Stimulated activated naive CD8-positive, alpha-beta T cell treated with anti-CD3 and anti-CD28 coated beads, Interleukin-15, Interleukin-2, amounts not matched to agents 100 U/mL and 50 U/mL, for 24 hours (primary cell): ENCODE measurements at places on chromosomes 4 and X.

DNA sequence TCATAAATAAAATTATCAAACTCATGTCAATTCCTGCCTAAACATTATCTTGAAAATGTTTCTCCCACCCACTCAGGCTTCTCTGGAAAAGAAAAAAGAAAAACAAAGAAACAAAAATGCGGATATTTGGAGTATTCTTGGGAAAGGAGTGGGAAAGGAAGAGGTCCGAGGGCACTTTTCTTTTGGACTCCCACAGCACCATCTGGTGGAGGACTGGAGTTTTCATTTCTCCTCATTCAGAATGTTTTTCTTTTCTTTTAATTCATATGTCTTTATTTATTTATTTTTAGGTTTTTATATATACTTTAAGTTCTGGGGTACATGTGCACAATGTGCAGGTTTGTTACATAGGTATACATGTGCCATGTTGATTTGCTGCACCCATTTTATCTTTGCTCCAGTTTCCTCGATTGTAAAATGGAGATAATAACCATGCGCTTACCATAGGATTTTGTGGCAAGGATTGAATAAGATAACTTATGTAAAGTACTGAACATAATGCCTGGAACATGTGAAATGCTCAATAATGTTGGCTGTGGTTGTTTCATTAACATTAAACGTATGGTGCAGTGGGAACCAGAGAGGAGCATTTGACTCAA is 8.0 kb upstream of the KCNE5 start:
- DNase-seq = no peak

GRCh38 chr4:128596115-128596514 is 213.4 kb upstream of the JADE1 start:
- DNase-seq = no peak

DNA sequence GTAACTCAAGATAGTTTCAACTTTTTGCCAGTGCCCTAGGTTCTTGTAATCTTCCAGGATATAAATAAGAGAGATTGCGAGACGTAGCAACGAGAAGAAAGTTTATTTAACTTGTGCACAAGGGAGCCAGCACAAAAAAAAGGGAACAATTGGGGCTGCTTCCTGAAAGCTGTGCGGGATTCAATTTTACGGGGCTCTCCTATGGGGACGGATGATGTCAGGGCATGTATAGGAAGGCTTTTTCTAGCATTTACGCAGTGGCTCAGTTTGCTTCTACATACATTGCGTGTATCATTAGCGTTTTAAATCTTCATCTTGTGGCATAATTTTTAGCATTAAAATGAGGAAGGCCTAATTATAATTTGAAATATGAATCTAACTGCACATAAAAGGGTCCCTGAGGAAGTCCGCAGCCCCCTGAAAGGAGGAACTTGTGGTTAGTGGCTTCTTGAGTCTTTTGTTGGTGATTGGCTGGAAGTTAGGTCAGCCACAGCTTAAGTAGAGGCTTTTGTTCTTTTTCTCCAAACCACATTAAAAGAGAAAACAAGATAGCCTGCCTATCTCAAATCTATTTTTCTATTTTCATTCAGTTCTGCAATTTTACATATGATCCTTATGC is 668.2 kb upstream of the NDST4 start:
- no peak for DNase-seq

DNA sequence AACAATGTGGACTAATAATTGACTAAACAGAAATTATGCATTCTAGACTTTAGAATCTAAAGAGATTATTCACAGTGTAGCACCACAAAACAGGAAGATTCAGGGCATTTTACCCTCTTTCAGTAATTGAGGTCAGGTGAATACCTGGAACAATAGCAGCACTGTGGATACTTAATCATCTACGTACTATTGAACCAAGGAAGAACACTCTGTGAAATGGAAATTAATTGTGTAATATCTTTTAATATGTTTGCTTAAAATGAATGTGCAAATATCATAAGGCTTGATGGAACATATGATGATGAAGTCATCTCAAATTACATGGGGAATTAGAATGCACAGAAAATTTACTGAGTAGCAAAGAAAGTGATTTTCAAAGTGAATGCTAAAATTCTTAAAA is 68.5 kb upstream of the MAP9 start:
- DNase-seq = no peak

GRCh38 chr4:174210354-174210753 is 73.1 kb downstream of the FBXO8 start:
- DNase-seq = no peak

DNA sequence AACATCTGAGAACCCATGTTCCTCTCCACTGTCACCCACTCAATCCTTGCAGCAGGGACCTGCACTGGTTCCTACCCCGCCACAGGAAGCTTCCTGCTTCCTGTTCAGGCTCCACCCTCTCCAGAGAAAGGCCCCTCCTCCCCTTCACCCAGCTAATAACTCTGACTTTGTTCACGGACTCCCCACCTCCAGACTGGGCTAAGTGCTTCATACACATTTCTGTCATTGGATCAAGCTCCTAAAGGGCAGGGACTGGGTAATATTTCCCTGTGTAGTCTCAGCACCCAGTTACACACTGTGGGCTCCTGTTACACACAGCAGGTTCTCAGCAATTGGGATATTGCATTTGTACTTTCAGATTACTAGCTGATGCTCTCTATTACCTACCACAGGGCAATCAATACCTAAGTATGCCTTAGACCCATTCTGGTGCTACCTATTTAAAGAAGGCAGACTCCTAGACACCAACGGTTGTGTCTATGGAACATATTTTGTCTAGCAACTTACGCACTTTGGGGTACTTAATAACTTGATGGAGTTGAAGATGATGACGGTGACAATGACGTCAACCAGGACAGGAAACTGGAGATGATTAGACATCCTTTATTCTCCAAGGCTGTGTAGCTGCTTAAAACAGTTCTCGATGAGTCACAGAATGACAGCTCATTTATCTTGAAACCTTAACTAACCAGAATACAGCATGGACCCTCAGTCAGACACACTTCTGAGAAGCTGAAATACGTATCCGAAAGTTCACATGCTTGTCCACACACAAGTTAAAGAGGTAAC is 58.1 kb downstream of the MAML3 start:
- peak; percentile 73 for DNase-seq

- no peak for DNase-seq
Measured at GRCh38 chrX:22300130-22300529, 27.4 kb downstream of the CBLL2 start.

GRCh38 chrX:37825215-37825842 is 22.0 kb downstream of the DYNLT3 start:
- peak; percentile 49 for DNase-seq

DNA sequence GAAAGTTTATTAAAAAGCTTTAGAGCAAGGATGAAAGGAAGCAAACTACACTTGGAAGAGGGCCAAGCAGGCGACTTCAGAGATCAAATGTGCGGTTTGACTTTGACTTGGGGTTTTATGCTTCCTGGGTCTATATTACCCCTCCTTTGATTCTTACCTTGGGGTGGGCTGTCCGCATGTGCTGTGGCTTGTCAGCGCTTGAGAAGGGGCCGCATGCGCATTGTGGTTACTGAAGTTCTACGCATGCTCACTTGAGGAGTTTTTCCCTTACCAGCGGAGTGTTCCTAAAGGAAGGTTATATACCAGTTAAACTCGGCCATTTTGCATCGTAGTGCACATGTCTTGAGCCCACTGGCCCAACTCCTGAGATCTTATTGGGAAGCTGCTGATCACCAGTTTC is 9.9 kb downstream of the ZNF157 start:
- peak; percentile 61 for DNase-seq

- DNase-seq = no peak
Measured at GRCh38 chr4:94290245-94290644, 52.4 kb downstream of the HPGDS start.

DNA sequence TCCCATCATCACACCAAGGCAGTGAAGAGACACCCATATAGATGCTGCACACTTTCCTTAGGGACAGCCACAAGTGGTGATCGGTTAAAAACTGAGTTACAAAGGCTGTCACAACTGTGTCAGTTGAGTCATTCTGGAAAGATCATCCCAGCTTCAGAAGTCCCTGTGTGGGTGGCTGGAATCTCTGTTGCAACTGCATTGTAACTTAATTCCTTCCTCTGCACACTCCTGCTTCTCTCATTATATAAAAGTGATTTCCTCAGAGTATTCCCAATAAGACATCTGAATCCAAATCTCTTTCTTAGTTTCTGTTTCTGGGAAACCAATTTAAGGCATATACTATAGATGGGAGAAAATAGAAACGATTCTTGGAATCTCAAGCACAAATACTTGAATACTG is 88.1 kb downstream of the FSTL5 start:
- no peak for DNase-seq
